ENCODE measurements at places on chromosomes 4 and X. TPM values are rescaled to one million over a fixed set of nuclear protein-coding genes. Genes with fewer than 3 reads are reported as not detected.

The CENPE gene
- total RNA-seq: 0.32 TPM

GRCh38 chr4:8240211-8241041, 29.1 kb upstream of the HTRA3 start:
- H3K27me3 ChIP-seq: no peaks in the 10 kb centered on the region
- H3K27ac ChIP-seq: no peak overlapping the region
- H3K4me3 ChIP-seq: no peak overlapping the region
- no peak for DNase-seq
- H3K4me1 ChIP-seq: peaks cover 8% of the 10 kb centered on the region

The CPE gene
- 34.5 TPM for total RNA-seq

DNA sequence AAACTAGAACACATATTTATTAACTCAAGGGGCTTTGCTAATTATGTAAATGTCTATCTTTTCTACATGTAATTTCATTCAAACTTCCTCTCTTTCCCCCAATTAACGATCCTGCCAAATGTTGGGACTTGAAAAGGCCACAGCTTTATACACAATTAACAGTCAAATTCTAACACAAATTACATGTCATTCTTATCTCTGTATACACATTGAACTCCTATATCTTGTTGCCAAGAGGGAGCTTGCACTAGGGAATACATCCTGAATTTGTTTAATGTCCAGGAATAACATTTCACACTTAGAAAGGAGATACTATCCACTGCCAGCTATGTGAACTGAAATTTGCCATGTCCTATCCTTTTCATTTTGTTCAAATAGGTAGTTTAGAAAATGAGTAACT, 38.9 kb upstream of the MAB21L2 start:
- H3K27ac ChIP-seq: no peak overlapping the region
- H3K36me3 ChIP-seq: no peaks in the 10 kb centered on the region
- H3K4me3 ChIP-seq: no peak overlapping the region
- DNase-seq: no peak
- no peaks in the 10 kb centered on the region for H3K27me3 ChIP-seq
- no peaks in the 10 kb centered on the region for H3K4me1 ChIP-seq

- H3K36me3 ChIP-seq: no peaks in the 10 kb centered on the region
- H3K27me3 ChIP-seq: no peaks in the 10 kb centered on the region
- no peaks in the 10 kb centered on the region for H3K4me1 ChIP-seq
Observed at GRCh38 chr4:45155081-45155777, 428.9 kb upstream of the GNPDA2 start.

- peak overlapping the region; percentile 9 for H3K4me3 ChIP-seq
- no peaks in the 10 kb centered on the region for H3K27me3 ChIP-seq
Observed at GRCh38 chr4:76012388-76012801, 5.1 kb upstream of the CXCL9 start.

DNA sequence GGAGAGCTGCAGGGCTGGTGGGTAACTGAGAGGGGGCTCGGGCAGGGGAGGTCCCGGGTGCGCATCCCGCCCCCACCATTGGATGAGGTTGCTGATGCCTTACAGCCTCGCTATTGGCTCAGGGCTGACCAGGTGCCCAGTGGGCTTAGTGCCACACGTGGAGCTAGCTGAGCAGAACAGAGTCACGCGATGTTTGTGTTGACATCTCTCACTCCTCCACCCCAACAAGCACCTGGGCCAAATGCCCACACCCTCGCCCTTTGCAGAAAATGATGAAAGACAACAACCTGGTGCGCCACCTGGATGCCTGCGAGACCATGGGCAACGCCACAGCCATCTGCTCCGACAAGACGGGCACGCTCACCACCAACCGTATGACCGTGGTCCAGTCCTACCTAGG, 31.8 kb downstream of the ATP2B3 start:
- no peaks in the 10 kb centered on the region for H3K36me3 ChIP-seq
- H3K27ac ChIP-seq: no peak overlapping the region
- H3K27me3 ChIP-seq: no peaks in the 10 kb centered on the region
- H3K4me3 ChIP-seq: no peak overlapping the region
- no peak for DNase-seq

DNA sequence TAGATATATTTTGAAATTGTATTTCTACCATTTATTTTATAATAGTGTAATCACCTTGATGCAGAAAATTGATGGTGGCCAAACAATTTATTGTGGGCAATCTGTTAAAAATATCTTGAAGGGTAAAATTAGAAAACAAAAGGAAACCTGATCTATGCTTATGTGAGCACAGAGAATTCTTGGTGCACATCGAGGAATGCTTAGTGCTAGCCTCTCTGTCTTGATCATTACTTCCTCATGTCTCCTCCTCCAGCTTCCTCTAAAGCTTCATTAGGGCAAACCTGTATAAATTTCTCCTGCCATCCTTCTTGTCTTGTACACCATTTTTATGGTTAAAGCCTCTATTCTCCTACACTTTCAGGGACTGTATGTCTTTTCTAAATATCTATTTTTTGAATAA, 725.8 kb downstream of the RAPGEF2 start:
- H3K4me1 ChIP-seq: no peaks in the 10 kb centered on the region
- no peaks in the 10 kb centered on the region for H3K27me3 ChIP-seq
- no peak overlapping the region for H3K4me3 ChIP-seq
- no peak for DNase-seq
- no peak overlapping the region for H3K27ac ChIP-seq

GRCh38 chrX:69319376-69319775, 154.1 kb upstream of the PJA1 start:
- no peak for DNase-seq
- no peaks in the 10 kb centered on the region for H3K36me3 ChIP-seq
- no peaks in the 10 kb centered on the region for H3K27me3 ChIP-seq
- H3K4me3 ChIP-seq: no peak overlapping the region
- no peaks in the 10 kb centered on the region for H3K4me1 ChIP-seq

GRCh38 chr4:147094238-147094637, 148.6 kb upstream of the TTC29 start:
- no peaks in the 10 kb centered on the region for H3K4me1 ChIP-seq
- H3K4me3 ChIP-seq: no peak overlapping the region
- no peak overlapping the region for H3K27ac ChIP-seq

DNA sequence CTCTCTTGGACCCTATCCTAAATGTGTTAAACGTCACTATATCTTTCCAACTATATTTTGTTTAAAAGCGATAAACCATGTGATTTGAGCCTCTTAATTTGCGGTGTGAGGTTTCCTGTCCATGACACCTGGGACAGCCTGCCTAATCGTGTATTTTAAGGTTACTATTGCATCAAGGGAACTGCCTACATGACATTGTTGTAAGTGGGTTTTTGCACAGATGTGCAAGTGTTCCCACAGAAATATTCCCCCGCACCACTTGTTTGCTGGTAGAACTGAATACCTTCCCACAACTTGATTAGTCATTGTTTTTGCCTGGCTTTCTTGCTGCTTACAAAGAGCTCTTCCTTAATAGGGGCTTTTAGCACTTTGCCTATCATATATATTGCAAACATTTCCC, 5.1 kb upstream of the FAM184B start:
- no peak overlapping the region for H3K4me3 ChIP-seq
- H3K4me1 ChIP-seq: peaks cover 1% of the 10 kb centered on the region
- no peak for DNase-seq
- no peaks in the 10 kb centered on the region for H3K27me3 ChIP-seq
- H3K27ac ChIP-seq: no peak overlapping the region

- H3K27ac ChIP-seq: no peak overlapping the region
- no peak for DNase-seq
- H3K4me3 ChIP-seq: no peak overlapping the region
- no peaks in the 10 kb centered on the region for H3K4me1 ChIP-seq
- H3K36me3 ChIP-seq: no peaks in the 10 kb centered on the region
- H3K27me3 ChIP-seq: no peaks in the 10 kb centered on the region
Observed at GRCh38 chrX:130147631-130148030, 18.0 kb downstream of the AIFM1 start.

DNA sequence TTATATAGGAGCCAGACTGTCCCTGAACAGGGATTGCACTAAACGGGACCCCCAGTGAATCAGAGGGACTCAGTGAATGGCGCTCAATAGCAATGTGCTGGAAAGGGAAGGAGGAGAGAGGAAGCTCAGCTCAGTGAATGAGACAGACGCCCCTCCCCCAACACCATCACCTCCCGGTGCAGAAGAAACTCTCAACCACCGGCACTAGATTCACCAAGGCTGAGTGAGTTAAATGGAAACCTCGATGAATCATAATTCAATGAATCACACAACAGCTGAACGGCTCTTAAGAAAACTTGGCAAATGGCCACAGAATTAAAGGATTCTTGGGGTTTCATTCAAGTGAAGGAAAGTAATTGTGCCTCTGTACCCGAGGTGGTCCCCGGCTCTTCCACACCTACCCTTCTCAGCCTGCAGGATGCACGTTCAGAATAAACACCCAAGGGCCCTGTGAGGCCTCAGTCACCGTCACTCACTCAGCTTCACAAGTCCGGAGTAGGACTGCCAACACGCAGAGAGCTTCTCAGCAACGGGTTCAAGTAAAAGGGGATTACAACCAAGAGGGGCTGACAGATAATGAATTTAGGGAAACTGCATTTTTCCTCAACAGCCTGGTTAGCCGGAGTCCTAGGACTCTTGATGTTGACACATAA, 29.3 kb downstream of the CRMP1 start:
- no peaks in the 10 kb centered on the region for H3K36me3 ChIP-seq
- H3K27ac ChIP-seq: no peak overlapping the region
- H3K4me1 ChIP-seq: no peaks in the 10 kb centered on the region

The TDO2 gene
- total RNA-seq: 1.5 TPM

DNA sequence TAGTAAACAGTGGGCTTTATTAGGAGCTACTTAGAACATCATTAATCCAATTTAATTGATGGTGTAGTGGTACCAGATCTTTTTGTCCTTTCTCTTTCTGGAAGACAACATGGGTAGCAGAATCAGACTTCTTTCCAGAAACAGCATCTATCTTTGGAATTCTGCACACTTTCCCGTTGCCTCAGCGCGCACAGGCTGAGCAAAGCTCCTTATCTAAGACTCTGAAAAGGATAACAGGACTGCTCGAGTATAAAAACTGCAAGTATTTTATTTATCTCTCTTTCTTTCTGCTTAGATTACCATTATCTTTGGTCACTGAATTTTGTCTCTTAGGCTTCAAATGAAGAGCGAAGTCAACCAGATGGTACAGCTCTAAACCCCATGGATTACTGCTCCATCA, 191.7 kb downstream of the DHX15 start:
- no peaks in the 10 kb centered on the region for H3K36me3 ChIP-seq
- no peak overlapping the region for H3K4me3 ChIP-seq
- no peak overlapping the region for H3K27ac ChIP-seq

The TEC gene
- 4.5 TPM for total RNA-seq

DNA sequence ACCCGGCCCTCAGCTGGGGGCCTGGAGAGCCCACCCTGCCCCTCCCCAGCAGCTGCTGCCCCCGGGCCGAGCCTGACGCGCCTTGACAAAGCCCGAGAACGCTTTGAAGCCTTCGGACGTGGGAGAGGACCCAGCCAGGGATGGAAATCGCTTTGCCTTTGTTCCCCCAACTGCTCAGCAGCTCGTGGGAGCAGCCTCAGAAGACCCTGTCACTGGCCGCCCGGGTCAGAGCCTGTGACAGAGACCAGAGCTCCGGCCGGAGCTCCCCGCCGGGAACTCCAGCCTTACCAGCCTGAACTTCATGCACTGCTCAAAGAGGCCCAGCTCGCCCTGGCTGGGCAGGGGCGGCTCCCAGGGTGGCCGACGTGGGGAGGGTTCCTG, 2.6 kb upstream of the SLC6A8 start:
- DNase-seq: no peak
- H3K27me3 ChIP-seq: peaks cover 7% of the 10 kb centered on the region
- H3K36me3 ChIP-seq: no peaks in the 10 kb centered on the region
- H3K4me1 ChIP-seq: no peaks in the 10 kb centered on the region

- no peaks in the 10 kb centered on the region for H3K27me3 ChIP-seq
- H3K4me1 ChIP-seq: peaks cover 6% of the 10 kb centered on the region
- H3K4me3 ChIP-seq: no peak overlapping the region
- no peaks in the 10 kb centered on the region for H3K36me3 ChIP-seq
- no peak for DNase-seq
Observed at GRCh38 chr4:87717276-87718031, 67.4 kb downstream of the DMP1 start.

DNA sequence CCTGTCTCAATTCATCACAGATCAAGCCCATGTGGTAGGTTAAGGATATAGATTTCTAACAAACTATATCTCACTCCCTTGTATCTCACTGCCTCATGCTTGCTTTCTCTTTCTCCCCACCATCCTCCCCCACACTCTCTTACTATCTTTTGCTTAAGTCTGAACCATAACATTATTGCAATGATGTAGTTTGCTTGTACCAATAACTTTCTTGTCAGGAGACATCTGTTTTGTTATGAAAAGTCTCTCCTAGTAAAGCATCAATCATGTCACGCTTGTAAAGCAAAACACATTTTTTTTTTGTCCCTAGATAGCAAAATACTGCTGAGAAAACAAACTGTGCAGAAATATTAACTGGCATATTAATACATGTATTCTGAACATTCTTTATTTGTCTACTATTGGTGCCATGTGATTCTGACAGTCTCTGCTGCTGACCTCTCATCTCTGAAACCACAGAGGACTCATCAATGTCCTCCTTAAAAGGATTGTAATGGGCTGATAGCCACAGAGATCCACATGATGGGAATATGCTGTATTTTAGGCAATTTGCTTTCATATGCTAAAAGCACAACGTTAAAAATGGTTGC, 217.5 kb downstream of the VEGFC start:
- no peaks in the 10 kb centered on the region for H3K27me3 ChIP-seq
- no peak overlapping the region for H3K27ac ChIP-seq
- no peaks in the 10 kb centered on the region for H3K4me1 ChIP-seq
- H3K4me3 ChIP-seq: no peak overlapping the region
- DNase-seq: no peak
- H3K36me3 ChIP-seq: no peaks in the 10 kb centered on the region

GRCh38 chrX:81304563-81304962, 102.7 kb downstream of the SH3BGRL start:
- H3K4me1 ChIP-seq: no peaks in the 10 kb centered on the region
- H3K27ac ChIP-seq: no peak overlapping the region
- no peaks in the 10 kb centered on the region for H3K36me3 ChIP-seq

- no peaks in the 10 kb centered on the region for H3K27me3 ChIP-seq
- H3K4me1 ChIP-seq: no peaks in the 10 kb centered on the region
- no peaks in the 10 kb centered on the region for H3K36me3 ChIP-seq
Observed at GRCh38 chr4:101596781-101597552, 193.6 kb upstream of the BANK1 start.

The CXorf49 gene
- total RNA-seq: not detected

DNA sequence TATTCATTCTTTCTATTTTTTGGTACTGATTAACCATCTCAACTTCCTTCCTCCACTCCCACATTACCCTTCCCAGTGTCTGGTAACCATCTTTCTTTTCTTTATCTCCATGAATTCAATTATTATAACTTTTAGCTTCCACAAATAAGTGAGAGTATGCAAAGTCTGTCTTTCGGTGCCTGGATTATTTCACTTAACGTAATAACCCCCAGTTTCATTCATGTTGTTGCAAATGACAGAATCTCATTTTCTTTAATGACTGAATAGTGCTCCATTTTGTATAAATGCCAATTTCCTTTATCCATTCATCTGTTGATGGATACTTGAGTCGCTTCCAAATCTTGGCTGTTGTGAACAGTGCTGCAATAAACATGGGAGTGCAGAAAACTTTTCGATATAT, 940.4 kb downstream of the GLUD2 start:
- H3K4me3 ChIP-seq: no peak overlapping the region
- H3K27ac ChIP-seq: no peak overlapping the region
- H3K27me3 ChIP-seq: no peaks in the 10 kb centered on the region
- H3K4me1 ChIP-seq: no peaks in the 10 kb centered on the region
- H3K36me3 ChIP-seq: no peaks in the 10 kb centered on the region
- DNase-seq: no peak

All from heart left ventricle (tissue), 16 donors.